Left ventricle myocardium inferior (tissue), 1 donor: ENCODE measurements at places on chromosomes 16 and 17.
A peak's percentile ranks its signal among the peaks of the same experiment; 100 is the strongest.

- no peak for DNase-seq
Observed at GRCh38 chr17:59361386-59361785, 29.9 kb downstream of the YPEL2 start.

DNA sequence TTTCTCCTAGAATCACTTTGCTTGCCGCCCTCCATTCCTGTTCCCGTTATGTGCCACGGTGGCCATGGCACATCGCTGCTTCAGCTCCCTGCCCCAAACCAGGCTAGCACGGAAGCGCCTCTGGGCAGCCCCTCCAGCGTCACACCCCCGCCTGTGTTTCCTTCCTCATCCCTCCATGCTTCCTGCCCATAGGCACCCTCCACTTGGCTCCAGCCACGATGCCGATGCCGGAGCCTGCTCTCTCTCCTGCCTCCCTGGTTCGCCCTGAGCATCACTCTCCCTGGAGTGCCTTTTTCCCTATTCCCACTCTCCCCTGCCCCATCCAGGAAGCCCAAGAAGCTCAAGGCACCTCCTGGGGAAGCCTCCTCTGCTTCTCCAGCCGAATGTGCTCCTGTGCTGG is 3.2 kb upstream of the ARHGAP23 start:
- DNase-seq: no peak

GRCh38 chr16:84647828-84648594 is at the start of gene KLHL36:
TSS of gene KLHL36 (plus strand) at chr16:84648511. CDS start at chr16:84650868, 2,357 bp downstream.
- peak; percentile 69 for DNase-seq

- peak; percentile 8 for DNase-seq
Observed at GRCh38 chr16:88064011-88064888, 113.0 kb downstream of the BANP start.

DNA sequence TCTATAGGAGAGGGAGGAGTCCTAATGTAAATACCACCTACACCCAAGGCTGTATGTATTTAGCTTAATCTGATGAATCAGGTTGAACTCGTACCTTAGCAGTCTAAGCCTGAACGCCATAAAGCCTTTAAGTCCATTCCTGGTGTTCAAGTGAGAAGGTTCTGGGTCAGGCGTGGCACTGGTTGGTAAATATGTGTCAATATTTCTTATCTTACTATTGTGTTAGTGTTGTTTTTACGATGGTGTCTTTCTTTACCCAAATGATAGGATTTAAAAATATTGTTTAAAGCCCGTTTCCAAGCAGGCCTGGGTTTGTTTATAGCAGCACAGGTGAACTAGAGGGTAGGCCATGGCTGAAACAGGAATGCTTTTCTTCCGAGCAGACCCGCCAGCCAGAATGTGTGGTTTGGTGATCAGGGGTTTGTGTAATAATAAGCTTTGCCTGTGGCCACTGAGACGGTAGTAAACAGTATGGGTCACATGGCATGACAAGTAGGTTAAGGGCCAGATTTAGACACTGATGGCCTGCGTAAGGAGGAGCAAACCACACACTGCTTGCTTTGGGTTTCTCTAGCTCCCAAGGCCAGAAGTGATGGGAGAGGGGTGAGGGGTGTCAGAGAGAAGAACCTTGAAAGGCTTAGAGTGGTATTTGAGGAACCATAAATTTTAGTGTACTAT is 3.3 kb downstream of the TMEM94 start:
- DNase-seq: no peak

DNA sequence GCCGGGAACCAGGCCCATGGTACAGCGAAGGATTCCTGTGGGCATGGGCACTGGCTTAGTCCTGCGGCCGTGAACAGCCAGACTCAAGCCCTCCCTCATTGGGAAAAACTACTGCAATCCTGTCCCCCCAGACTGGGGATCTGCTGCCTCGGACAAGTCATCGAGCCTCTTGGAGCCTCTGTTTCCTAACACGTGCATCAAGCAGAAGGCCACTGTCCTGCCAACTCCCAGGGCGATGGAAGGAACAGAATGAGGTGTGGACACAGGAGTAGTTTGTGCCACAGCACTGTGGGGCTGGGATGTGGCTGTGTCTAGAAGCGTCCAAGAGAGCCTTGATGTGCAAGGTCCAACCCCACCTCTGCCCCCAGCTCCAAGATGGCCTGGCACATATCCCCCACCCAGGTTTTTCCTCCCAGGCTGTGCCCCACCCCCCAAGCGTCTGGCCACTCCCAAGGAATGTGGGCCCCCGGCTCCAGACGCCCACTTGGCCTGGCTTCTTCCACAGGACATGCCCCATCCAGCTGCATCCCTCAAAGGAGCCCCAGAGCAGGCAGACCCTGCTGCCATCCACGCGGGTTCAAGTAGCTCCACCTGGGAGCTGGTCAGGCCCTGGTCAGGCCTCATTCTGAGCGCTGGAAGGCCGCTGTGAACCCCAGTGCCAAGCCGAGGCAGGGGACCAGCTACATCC is 3.4 kb downstream of the CAMKK1 start:
- no peak for DNase-seq

DNA sequence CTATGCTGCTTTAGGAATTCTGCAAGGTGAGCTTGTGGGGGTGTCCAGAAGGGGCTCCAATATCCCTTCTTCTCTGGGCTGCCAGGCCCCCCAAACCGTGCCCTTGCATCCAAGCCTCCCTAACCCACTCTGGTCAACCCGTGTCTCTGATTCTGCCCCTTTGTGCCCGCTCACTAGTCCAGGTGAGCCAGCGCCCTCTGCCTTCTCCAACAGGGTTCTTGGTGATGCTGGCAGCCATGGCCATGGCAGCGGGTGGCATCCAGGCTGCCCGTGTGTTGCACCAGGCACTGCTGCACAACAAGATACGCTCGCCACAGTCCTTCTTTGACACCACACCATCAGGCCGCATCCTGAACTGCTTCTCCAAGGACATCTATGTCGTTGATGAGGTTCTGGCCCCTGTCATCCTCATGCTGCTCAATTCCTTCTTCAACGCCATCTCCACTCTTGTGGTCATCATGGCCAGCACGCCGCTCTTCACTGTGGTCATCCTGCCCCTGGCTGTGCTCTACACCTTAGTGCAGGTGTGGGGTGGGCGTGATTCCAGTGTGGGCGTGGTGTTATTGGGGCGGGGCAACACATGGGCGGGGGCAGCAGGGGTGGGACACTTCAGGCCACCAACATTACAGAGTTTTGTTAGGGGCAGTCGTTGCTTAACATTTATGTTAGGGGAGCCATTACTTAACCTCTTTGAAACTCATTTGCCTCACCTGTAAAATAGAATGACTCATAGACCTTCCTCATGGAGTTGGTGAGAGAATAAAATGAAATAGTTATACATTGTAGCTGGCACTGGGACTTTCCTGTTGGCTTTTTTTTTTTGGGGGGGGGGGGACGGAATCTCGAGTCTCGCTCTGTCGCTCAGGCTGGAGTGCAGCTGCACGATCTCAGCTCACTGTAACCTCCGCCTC is 31.4 kb downstream of the ANKRD40 start:
- DNase-seq: no peak

- DNase-seq: no peak
Observed at GRCh38 chr16:29112755-29113347, 128.0 kb downstream of the LAT start.

DNA sequence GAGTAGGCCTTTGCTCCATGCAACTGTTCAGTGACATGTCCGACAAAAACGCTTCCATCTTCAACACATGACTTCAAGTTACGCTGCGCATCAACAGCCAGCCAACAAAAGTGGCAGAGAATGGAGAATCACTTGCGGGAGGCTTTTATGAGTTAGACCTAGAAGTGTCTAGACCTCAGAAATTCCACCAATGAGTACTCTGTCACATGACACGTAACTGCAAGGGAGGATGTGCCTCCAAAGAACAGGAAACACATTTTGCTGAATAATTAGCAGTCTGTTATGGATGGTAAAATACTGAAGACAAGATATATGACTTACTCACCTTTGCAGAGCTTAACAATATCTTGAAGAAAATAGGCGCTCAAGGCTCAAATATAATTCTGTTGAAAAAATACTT is 62.1 kb downstream of the MYO1D start:
- DNase-seq: no peak

DNA sequence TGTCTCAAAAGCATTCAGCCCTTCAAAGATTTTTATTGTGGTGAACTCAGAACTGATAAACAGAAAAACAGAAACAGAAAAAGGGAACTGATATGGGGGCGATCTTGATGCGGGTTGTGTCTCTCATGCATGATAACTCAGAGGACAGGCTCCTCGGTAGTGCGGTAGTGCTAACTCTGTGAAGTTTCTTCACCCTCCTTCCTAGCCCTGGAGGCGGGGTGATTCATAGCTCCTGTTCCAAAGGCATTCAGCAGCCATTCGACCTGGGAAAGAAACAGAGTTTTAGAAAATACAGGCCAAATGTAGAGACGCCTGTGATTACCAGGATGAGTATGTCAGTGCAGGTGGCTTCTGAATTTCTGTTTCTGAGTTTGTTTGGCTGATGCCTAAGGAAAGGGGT is 5.5 kb upstream of the MAF start:
- no peak for DNase-seq

DNA sequence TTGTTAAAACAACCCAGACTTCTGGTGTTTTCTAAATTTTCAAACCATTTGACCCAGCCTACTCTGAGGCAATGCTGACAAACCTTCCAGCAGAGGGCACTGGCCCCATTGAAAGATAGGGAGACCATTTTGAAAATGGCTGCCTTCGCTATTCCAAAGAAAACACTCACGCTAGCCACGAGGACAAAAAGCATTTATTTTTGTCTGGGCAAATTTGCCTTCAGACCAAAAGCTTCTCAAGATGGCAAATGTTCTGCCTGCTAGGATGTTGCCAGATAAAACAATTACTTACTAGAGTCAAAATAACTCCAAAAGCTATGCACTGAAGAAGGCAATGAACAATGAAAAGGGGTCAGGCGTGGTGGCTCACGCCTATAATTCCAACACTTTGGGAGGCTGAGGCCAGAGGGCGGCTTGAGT is 296.7 kb upstream of the IRX5 start:
- no peak for DNase-seq

GRCh38 chr16:58011652-58012051 is 10.4 kb downstream of the USB1 start:
- no peak for DNase-seq

DNA sequence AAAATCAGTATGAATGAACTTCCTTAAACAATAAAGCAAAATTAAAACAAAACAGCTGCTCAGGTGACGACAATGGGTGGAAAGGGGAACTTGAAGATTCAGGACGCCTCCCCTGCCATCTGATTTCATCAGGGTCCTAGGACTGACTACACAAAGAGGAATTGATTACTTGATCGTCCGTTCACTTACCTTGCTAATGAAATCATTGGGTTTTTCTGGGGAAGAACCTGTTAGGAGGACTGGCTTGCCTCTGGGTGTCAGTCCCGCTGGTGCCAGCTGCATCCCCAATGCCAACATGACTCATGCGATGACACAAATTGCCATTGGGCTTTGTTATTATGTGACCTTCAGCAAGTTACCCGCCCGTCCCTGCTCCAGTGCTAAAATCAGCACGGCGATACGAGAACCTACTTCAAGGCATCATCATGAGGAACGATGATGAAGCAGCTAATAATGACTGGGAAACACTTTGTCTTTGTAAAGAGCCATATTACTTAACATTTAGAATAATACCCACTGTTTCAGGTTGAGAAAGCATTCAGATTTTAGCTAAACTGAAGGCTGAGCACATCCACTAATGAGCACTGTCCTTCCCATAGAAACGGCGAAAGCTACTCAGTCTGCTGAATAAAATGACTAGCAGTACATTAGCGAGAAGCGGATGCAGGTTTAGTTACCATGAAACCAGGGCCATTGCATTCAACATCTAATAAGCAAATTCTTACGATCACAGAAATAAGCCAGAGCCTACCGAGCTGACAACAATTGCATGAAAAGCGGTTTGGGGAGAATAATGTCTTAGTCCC is 139.4 kb downstream of the ZFHX3 start:
- no peak for DNase-seq

DNA sequence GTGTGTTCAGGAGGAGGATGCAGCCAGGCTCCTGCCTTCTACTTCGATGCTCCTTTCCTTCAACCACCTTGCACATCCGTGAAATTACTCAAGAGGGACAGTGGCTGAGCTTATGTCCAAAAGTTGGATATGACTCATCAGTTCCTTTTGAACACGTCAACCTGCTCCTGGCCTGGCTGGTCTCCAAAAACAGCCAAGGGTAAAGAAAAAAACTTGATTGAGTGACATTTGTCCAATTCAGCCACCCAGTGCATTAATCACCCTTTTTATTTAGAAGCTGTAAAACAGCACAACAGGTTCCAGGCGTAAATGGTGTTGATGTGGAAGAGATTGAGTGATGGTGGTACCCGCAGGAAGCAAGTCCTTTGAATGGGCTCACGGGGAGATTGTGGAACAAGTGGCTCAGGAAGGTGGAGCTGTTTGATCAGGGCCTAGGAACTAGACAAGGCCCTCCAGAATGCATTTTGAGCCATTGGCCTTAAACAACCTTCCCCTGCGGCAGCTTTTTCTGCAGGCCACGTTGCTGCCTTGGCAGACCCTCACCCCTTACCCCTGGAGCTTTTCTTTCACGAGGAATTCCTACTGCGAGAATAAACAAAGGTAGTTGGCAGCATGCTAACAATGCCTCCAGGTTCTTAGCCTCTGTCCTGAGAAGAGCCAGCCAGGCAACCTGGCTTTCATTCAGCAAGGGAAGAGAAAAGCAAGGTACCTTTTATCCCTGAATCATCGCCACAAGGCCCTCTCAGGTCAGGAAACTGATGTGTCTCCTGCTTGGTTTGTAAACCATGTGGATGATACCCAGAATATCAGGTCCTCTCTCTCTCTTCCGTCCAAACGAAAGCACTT is 173.3 kb upstream of the CACNG5 start:
- no peak for DNase-seq

- DNase-seq: peak; percentile 67
Observed at GRCh38 chr16:88939972-88940861, 36.8 kb downstream of the CBFA2T3 start.

DNA sequence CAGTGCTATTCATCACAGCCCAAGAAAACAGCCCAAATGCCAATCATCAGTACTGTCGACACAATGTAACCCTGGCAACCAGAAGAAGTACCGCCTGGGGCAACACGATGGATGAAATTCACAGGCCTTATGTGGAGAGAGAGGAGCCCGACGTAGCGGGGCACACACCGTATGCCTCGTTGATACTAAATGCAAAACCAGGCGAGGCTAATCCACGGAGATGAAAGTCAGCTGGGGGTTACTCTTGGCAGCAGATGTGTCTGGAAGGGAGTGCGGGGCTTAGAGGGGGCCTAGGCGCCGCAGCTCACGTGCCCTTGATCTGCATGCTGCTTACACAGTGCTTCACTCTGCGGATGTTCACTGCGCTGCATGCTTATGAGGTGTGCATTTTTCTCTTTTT is 29.8 kb downstream of the ITGAE start:
- no peak for DNase-seq
